Stimulated activated CD8-positive, alpha-beta memory T cell treated with anti-CD3 and anti-CD28 coated beads, Interleukin-2, amount 100 ng/mL, for 1 hour (primary cell): ENCODE measurements at places on chromosomes 2 and 18.

GRCh38 chr2:167769020-167769419 is 478.4 kb downstream of the STK39 start:
- no peak for DNase-seq

GRCh38 chr2:171963198-171963597 is 36.6 kb upstream of the METAP1D start:
- no peak for DNase-seq

GRCh38 chr2:172273910-172274571 is 153.3 kb upstream of the ITGA6 start:
- no peak for DNase-seq

GRCh38 chr18:22115573-22115972 is 53.8 kb upstream of the GATA6 start:
- no peak for DNase-seq

DNA sequence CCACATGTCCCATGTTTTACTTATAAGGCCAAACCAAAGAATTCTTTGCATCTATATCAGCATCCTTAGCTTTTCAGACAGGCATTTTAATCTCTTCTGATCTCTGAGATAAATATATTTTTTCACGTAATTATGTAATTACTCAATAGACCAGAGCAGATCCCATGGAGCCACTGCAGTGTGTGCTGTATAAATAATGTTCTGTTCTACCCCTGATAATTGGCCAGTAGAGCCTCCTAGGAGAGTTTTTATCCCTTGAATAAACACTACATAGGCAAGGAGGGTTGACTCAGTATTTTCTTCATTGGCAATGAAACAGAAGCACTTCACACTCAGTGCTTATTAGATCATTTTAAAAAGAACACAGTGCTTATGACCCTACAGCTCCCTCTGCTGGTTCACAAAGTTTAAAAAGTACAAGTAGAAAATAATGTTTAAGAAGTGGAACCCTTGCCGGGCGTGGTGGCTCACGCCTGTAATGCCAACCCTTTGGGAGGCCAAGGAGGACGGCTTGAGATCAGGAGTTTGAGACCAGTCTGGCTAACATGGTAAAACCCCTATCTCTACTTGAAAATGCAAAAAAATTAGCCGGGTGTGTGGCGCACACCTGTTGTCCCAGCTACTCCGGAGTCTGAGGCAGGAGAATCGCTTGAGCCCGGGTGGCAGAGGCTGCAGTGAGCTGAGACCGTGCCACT is 91.9 kb downstream of the PPP1R1C start:
- DNase-seq, result no peak

DNA sequence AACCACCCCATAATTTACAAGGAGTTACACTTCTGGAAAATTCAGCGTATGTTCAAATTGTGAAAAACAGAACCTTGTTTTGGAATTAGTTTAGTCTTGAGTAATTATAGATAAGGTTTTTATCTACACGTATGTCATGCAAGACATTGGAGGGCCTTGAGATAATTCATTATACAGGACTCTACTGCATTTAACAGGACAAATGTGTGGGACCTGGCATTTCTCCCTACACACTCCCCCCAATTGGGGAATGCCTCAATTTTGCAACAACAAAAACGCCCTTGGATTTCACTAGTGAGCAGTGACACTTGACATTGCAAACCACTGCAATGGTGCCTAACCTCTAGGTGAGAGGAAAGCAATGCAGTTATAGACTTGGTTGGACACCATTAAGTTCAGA is 11.4 kb downstream of the SLC1A4 start:
- DNase-seq, result no peak

DNA sequence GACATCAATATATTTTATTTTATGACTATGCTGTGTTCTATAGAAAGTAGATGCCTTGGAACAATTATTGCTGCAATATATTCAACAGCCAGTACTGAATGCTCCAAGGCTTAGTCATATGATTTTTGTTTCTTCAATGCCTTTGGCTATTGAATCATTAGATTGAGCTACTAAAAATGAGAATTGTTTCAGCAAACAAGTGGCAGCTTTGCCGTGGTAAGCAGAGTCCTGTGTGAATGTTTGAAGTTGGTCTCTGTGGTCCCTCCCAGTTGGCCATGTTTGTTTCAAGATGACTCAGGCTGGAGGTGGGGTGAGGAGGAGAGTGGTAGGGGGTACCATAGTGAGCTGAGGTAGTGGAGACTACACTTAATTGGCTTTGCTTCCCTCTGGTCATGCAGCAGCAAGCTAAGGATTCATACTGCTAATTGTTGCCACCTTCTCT is 198.6 kb upstream of the EPAS1 start:
- no peak for DNase-seq

GRCh38 chr2:240423788-240424191 is 11.7 kb upstream of the GPC1 start:
- no peak for DNase-seq

DNA sequence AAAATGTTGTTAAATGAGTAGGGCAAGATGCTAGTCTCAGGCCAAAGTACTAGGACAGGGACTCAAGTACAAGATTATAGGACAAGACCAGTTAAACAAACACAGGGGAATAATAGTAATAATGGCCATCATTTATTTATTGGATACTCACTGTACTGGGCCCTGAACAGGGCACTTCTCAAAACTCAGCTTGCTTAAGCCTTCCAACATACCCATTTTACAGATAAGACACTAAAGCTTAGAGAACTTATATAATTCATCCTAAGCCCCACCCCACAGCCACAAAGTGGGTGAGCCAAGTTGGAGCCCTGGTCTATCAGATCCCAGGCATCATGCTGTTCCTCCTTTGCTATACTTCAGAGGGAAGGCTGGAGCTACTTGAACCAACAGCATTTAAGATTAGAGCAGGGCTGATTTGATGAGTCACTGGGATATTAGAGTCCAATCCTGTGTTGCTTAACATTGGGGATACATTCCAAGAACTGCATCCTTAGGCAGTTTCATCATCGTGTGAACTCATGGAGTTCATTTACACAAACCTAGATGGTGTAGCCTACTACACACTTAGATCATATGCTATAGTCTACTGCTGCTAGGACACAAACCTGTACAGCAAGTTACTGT is 153.6 kb downstream of the MTCL1 start:
- DNase-seq, result no peak

DNA sequence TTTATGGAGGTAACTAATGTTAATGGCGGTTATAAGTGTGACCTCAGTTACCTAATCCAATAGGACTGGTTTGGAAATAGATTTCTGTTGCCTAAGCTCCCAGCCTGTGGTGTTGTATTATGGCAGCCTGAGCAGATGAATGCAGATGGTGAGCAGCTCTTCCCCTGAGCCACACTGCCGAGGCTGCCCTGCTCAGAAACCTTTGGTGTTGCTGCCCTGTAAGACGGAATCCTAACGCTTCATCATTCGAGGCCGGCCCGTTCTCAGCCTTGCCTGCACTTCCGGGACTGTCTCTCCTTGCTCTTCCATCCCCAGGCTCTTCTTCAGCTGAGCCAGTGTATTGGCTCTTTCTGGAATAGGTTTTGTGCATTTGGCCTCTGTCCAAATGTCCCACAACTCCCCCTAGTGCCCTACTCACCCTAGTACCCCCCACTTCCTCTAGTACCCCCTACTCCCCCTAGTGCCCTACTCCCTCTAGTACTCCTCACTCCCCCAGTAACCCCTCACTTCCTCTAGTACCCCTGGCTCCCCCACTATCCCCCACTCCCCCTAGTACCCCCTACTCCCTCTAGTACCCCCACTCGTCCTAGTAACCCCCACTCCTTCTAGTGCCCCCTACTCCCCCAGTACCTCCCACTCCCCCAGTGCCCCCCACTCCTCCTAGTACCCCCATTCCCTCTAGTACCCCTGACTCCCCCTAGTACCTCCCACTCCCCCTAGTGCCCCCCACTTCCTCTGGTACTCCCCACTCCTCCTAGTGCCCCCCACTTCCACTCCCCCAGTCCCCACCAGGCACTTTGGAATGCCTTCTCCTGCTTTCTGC is 106.0 kb upstream of the TAF1B start:
- no peak for DNase-seq

DNA sequence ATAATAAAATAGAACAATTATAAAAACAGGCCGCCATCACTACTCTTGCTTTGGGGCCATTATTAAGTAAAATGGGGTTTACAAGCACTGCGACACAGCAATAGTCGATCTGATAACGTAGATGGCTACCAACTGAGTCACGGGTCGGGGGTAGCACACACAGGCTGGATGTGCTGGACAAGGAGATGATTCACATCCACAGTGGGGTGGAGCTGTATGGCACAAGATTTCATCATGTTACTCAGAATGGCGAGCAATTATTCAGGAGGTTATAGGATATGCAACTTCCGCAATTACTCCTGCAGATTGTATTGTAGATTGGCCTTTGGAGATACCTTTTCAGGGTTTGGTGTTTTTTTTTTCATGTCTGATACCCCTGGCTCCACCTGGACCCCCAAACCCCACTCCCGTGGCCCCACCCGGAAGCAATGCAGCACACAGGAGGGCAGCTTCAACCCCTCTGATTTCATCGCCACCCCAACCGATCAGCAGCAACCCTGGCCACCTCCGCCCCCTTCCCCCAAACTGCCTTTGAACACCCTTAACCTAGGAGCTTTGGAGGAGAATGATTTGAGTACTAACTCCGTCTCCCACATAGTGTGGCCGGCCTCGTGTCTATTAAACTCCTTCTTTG is 21.4 kb upstream of the MLPH start:
- DNase-seq, result no peak

DNA sequence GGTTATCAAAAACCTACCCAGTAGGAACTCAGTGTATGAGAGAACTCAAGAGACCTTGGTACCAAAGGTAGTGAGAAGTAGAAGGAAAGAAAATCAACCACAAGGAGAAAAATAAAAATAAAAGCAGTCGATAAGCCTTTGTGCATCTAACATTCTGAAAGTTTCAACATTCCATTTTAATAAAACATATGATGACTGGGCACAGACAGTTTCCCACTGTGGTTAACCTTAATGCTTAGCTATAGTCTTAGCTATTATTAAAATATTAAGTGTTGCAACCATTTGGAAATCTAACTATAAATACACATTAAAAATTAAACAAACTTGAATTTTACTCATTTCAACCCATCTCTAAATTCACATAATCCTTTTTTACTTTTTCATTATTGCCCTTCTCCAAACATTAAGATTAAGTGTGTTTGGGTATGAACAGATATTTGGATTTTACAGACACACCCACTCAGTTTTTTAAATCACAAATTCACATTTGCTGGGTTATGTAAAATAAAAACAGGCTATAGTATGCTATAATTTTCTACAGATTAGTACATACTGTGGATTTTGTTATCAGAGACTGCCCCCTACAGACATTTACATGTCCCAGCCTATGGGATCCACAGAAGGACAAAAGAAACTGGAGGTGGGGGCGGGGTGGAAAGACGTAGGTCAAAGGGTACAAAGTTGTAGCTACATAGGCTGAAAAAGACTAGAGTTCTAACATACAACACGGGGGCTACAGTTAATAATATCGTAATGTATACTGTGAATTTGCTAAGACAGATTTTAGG is 32.8 kb downstream of the SRBD1 start:
- DNase-seq, result no peak

- DNase-seq, result no peak
Observed at GRCh38 chr18:68520406-68521075, 194.4 kb downstream of the TMX3 start.

- no peak for DNase-seq
Observed at GRCh38 chr2:111896024-111896423, 2.4 kb upstream of the MERTK start.

DNA sequence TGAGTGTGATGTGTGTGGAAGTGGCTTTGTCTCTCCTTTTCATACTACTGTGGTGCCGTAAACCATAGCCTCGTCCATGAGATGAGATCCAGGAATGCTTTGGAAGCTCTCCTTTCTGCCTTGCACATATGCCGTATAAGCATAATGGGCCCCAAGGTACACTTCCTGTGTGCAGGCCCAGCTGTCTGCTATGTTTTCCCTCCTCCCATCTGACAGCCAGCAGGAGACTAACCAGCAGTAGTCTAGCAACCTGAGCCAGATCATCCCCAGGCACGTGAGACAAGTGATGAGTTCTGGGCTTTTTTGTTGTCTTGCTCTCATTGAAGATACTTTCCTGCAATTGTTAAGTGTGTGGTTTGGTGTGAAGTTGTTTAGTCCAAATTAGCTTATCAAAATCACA is 555.5 kb upstream of the LRRTM4 start:
- DNase-seq, result no peak

GRCh38 chr2:68653538-68653982 is 10.2 kb downstream of the PROKR1 start:
- peak; percentile 5 for DNase-seq

DNA sequence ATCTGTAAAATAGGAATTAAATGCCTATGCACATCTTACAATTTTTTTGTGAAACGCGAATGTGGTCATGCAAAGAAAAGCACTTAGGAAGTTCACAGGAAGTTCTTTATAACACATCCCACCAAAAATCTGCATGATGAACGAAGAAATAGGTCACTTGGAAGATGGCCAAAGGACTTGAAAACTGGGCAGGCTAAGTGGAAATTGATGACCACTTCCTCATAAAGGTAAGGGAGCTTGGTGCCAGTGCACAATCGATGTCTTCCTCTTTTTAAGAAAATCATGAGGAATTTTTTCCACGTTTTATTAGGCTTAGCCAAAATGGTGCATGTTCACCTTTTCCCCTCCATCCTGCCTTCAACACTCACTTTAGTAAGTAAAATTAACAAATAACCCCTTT is 8.2 kb upstream of the NT5C1B start:
- no peak for DNase-seq

GRCh38 chr18:53686965-53687364 is 537.5 kb downstream of the MBD2 start:
- no peak for DNase-seq

DNA sequence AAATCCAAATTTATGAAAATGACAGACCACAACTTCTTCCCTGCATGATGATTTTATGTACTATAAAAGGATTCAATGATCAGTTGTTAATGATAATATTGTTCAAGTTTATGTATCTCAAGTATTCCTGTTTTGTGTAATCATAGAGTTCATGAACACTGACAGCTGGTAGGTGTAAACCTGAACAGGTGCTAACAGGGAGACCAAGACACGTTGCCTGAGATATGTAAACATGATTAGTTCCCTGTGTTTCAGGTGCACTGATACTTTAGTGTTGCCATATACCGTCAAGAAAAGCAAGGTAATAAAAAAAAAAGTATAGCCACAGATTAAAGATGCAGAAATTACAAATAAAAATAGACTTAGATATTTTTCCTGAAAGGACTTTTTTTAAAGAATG is 131.8 kb downstream of the BAZ2B start:
- DNase-seq, result no peak

- no peak for DNase-seq
Observed at GRCh38 chr2:32355976-32356680, 695 bp upstream of the BIRC6 start.

- DNase-seq, result no peak
Observed at GRCh38 chr18:445055-445454, 55.4 kb downstream of the COLEC12 start.

GRCh38 chr2:40412456-40412855 is 39.4 kb downstream of the SLC8A1 start:
- DNase-seq, result no peak
